Heart left ventricle (tissue), 16 donors: ENCODE measurements at places on chromosomes 16 and 17. TPM values are rescaled to one million over a fixed set of nuclear protein-coding genes. Genes with fewer than 3 reads are reported as not detected.

CCL23 gene
- total RNA-seq, result 5.2 TPM

HS3ST6 gene
- not detected for total RNA-seq

DNA sequence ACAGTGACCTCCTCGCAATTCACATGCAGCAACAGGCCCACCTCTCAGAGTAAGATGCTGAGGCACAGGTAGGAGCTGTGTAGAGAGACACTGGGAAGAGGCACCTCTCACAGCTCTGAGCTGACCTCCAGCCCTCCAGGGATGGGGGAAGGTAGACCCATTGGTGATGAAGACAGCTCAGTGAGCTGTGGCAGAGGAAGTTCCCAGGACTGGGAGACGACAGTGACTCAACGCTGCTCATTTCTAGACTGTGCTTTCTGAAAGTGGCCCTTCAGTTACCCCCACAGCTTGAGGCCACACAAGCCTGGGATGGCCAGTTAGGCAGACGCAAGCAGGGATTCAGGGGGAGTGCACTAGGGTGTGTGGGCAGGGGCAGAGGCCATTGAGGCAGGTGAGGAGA is 2073.2 kb downstream of the TP53TG3F start:
- DNase-seq, result no peak

GRCh38 chr17:62867303-62867702 is 59.2 kb upstream of the MARCHF10 start:
- no peak for DNase-seq

DNA sequence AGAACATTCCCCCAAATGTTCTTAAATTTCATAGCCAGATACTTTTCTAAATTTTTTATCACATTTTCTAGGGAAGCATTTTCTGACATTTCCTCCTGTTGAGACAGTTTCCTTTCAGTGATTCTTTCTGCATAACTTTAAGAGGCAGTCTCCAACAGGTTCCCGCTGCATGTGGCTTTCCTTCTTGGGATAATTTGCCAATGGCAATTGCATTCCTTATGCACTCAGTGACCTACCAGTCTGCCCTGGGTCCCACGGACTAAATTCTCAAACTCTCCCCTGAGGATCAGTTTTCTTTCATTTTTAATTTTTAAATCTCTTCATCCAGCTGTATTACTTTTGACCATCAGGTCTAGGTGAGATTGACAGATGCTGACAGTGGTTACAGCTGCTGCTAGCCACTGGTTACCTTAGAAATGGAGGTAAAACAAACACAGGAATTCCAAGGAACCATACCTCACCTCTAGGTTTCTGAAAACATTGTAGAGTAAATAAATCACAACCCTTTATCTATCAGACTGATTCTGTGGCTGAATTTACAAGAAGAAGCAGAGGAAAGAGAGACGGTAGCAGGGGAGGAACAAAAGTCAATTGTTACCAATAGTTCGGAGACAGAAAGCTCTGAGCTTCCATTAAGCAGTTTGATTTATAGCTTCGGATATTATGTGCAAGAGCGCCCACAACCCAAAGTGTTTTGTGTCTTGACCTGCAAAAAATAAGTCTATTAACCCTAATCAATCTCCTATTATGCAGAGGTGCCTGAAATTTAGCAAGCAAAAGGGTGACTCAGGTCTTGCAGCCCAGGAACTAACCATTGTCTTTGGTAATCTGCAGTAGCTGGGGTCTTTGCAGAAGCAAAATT is 216.0 kb downstream of the PMP22 start:
- DNase-seq, result no peak
